Hepatic stellate cell (primary cell): ENCODE measurements at places on chromosomes 13 and 19.

- DNase-seq: no peak
Observed at GRCh38 chr13:46648166-46648607, 95.2 kb downstream of the LRCH1 start.

- no peak for DNase-seq
Observed at GRCh38 chr19:18878058-18878797, 17.7 kb downstream of the CERS1 start.

- no peak for DNase-seq
Observed at GRCh38 chr19:6011206-6011605, 33.3 kb upstream of the RANBP3 start.

GRCh38 chr19:42196011-42197001 is 21.2 kb downstream of the DEDD2 start:
- DNase-seq: no peak

DNA sequence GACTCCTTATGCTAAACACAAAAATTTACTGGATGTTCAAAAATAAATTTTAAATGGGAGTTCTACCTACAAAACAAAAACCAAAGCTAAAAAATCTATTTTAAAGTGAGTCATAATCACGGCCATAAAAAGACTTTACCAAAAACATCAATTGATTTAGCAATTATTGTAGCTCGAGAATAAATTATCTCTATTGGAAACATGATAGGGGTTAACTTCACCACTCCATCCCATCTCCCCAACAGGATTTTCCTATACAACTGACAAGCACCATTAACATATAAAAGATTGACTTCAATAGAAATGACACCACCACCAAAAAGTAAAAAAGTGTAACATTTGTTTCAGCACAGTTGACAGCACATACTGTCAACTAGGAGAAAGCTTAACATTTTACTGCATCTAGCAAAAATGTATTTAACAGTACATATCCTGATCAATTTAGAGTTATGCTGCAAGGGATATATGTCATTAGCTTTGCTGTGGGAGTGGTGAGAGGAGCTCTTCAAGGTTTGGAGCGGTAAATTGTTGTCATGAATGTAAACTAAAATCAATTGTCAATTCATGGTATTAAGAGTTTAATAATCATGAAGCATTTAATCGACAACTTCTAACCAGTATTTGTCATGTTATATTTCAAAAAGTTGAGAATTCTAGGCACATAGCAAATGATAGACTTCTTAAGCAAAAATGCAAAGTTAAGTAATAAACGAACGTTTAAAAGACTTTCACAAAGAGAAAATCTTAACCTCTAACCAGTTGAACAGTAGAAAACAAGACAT is 3.8 kb downstream of the UBL3 start:
- DNase-seq: no peak

GRCh38 chr13:44440046-44440608 is 66.5 kb downstream of the SERP2 start:
- no peak for DNase-seq

GRCh38 chr19:44904426-44904994 is 1.1 kb upstream of the APOE start:
- no peak for DNase-seq

GRCh38 chr19:988510-988909 is 4.4 kb downstream of the WDR18 start:
- DNase-seq: no peak

- DNase-seq: peak; percentile 60
Observed at GRCh38 chr13:80141123-80141849, 199.6 kb downstream of the SPRY2 start.

DNA sequence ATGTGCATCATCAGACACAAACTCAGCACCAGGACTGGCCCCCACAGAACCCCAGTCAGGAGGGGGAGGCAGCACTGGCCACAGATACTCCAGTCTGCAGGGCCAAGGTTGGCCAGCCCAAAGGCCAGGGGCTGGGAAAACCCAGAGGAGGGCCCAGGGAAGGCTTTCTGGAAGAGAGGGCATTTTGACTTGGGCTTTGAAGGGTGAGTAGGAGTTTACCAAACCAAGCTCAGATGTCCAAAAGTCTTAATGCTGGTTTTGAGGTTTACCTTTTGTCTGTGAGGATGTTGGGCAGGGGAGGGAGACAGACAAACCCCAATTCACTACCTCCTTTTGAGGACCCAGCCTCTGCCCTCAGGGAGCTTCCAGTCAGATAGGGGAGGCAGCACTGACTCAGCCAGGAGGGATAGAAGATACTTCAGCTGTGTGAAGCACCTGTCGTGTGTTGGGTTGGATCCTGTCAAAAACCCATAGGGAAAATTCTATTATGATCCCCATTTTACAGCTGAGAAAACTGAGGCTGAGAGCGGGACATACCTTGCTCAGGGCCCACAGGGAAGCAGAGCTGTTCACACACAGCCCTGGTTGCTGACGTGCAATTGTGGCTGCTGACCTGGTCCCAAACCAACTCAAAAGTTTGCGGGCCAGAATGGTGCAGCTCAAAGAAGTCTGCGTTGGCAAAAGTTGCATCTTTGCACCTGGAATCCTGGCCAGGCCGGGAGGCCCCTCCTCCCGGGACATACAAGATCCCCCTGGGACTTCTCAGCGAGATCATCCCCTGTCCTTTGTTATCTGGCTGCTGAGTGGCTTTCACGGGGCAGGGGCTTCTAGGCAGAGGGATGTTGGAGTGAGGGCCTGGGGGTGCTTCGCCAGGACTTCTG is 13.1 kb downstream of the CILP2 start:
- no peak for DNase-seq

DNA sequence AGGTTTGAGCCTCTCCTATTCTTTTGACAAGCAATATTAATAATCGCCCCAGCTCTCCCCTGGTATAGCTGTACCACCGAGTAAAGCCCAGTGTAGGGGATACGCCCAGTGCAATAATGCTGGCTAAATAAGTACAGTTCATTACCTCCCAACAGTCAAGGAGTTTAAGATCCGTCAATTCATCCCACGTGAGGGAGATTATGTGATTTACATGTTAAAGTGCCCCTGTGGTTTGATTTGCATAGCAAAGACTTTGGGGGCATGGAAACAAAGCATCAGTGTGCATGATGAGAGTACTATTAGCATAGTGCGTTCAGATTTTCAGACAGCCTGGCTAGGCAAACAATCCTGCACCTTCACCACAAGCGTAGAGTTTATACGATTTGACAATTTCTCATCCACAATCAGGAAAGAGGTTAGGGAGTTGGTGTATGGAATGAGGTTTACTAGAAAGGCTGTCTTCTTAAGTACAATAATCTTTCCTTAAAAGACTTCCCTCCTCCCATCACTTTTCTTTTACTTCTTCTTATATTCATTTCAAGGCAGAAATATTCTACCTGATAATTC is 754.0 kb downstream of the DIAPH3 start:
- DNase-seq: no peak

DNA sequence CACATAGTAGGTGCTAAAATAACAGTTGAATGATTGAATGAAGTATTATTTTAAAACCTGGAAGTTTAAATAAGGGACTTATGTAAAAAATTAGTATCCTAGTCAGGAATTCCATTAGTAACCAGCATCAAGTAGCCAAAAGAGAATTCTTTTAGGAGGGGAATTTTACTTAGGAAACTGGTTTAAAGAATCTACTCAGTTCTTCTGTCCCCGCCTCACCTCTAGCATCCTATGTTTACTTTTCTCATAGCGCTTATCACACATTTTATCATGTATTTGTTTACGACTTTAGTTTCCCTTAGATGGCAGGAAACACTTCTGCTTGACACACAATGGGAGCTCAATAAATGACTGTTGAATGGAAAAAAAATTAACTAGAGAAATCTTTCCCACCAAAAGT is 229.0 kb downstream of the KLF5 start:
- no peak for DNase-seq

- DNase-seq: no peak
Observed at GRCh38 chr13:40682449-40683240, 16.2 kb upstream of the FOXO1 start.

DNA sequence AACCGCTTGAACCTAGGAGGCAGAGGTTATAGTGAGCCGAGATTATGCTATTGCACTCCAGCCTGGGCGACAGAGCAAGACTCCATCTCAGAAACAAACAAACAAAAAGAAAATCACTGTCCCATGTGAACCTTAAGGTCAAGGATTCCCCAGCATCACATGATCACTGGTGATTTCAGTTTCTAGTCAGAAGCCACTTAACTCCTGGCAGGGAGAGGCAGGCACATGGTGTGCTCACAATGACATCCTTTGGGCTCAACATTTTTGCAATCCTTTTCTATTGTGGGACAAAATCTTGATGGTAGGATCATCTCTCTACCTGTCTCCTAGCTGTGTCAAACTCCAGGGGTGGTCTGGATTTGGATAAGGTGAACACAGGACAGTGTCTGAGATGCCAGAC is 12.1 kb downstream of the AKAP8 start:
- no peak for DNase-seq

- no peak for DNase-seq
Observed at GRCh38 chr19:29384656-29385055, 141.1 kb upstream of the VSTM2B start.

- DNase-seq: no peak
Observed at GRCh38 chr19:35011737-35012682, 11.9 kb downstream of the GRAMD1A start.

DNA sequence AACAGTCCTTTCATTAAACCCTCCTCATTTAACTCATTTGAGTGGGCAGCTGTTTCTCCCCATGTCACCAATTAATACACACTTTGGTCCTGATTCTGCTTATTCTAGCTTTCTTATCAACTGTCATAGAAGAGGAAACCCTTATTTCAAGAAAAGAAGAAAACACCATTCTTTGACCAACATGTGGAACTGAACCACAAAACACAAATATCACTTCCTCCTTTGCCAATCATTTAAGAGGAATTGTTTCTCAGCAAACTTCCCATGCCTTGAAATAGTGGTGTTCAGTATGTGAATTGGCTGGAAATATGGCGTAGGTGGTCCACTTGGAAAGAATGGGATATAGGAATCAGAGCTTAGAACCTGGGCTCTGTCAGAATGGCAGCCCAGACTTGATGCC is 20.4 kb downstream of the MBD3L2B start:
- no peak for DNase-seq

GRCh38 chr19:49595819-49596404 is 4.9 kb downstream of the PRR12 start:
- DNase-seq: no peak

DNA sequence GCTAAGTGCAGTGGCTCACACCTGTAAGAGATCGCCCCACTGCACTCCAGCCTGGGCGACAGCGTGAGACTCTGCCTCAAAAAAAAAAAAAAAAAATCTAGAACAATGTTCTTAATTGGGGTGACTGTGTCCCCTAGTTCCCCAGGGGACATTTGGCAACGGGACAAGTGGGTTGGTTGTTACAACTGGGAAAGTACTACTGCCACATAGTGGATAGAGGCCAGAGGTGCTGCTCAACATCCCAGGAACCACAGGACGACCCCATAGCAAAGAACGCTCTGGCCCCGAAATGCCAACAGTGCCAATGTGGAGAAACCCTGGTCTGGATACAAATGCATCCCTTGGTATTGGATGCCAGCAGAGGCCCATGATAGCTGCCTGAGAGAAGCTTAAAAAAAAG is 11.8 kb downstream of the NLRP12 start:
- no peak for DNase-seq

DNA sequence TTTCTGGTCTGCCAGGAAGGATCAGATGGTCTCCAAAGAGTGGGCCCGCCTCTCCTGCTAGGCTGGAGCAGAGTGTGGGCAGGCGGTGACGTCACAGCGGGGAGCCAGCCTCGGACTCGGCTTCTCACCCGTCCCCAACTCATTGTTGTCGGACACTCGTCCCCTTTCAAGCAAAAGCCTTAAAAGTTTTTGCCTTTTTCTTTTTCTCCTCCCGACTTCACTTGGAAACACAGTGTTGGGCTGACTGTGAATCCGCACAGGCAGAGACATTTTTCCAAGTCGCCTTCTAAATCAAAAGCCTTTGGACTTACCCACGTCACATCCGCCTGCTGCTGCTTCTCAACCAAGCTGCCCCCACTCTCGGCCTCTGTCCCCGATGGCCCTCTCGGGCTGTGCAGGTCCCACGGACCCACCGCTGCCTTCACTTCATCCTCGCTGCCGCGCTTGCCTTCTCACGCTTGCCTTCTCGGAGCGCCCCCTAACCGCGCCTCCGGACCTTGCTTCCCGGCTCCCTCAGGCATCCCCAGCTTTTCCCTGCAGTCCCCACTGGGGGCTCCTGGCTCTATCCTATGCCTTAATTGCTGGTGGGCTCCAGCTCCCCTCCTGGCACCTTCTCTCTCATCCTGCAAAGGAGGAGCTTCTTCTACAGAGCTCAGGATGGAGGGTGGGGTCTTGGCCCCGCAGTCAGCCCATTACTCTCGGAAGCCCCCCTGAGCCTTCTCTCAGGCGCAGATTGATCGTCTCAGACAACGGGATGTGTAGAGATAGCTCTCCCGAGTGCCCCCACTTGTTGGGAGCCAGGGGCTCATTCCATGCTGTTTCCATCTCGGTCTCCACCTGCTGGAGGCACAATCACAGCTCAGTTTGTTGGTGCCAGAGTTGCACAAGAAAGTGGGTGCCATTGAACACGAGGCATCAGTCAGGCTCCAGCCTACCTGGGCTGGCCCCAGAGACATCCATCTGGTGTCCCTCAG is 3.9 kb upstream of the ZNF135 start:
- peak; percentile 50 for DNase-seq

DNA sequence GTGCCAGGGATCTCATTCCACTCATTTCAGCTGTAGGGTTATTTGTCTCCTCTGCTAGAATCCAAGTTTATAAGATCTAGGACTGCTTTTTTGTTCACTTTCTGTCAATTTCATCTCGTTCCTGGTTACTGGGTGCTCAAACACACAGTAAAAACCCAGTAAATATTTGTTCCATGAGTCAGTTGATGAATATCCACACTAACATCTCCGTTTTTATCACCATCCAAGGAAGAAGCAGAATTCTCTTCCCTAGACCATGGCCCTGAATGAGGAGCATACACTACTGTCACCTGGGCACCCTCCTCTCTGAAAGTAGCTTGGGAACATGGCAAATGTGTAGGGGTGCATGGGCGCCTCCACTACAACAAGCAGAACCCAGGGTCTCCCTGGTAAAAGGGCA is 390.8 kb downstream of the FOXO1 start:
- peak; percentile 5 for DNase-seq

- DNase-seq: no peak
Observed at GRCh38 chr19:18756896-18757295, 34.2 kb downstream of the COMP start.

DNA sequence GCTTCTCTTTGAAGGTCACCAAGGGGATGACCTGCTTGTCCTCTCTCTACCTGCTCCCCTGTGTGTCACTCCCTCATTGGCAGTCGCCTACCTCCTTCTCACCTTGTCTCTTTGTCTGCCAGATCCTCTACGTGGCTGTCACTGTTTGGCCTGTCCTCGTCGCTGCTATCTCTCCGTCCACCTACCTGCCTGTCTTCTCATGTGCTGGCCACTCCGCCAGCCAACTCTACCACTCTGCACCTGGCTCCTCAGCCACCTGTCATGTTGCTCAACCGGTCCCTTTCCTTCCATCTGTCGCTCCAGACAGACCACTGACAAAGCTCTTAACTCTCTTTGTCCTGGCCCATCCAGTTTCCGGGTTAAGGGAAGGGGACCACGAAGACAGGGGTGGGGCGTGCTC is at the start of gene KLK12:
KLK12 (minus strand) TSS at position 299 of the 400 bp plus-strand sequence. CDS start 381 bp downstream, outside the sequence.
- DNase-seq: no peak

DNA sequence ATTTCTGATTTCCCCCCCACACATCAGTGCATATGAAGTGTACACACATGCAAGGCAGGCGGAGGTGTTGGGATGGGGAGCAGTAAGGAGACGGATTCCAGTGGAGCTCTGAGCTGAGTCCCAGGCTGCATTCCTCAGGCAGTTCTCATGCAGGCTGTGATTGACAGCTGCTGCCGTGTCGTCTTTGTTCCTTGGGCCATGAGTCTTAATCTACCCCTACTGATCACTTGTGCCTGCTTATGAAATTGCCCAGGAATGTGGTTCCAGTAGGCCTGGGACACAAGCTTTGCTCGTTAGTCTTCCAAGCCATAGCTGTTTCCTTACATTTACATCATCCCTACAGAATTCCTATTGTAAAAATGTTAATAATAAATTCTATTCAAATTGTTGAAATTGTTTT is 1241.9 kb downstream of the UQCRFS1 start:
- peak; percentile 9 for DNase-seq
